ENCODE measurements at places on chromosomes 2 and 18.

- no peak for DNase-seq
Measured at GRCh38 chr2:170362313-170362870, 184.4 kb downstream of the MYO3B start.

DNA sequence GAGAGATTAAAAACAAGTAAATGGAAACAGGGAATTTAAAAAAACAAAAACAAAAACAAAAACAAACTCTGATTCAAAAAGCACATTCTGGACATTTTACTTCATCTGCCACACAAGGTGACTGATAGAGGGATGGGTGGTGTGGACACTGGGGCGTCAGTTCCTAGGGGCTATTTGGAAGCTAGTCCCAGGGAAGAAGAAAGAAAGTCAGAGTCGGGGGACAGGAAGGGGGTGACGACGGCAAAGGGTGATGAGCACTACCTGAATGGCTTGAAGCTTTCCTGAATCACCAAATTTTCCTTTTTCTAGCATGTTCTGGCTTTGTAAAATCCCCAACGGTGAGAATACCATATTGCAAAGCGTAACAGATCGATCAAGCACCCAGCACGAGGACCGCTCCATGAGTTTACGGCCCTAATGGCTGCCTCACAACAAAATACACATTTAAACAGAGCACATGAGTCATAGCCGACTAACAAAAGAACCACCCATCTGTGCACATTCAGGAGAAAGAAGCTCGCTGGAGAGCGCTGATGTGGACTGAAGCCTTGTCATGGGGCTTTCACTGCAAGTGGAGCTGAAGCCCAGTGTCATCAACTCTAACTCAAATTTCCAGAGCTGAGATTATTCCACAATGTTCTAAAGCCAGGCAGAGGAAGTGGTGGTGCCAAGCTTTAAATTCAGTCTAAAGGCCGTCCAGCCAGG, 178.9 kb downstream of the LNPK start:
- DNase-seq, result peak; percentile 53

DNA sequence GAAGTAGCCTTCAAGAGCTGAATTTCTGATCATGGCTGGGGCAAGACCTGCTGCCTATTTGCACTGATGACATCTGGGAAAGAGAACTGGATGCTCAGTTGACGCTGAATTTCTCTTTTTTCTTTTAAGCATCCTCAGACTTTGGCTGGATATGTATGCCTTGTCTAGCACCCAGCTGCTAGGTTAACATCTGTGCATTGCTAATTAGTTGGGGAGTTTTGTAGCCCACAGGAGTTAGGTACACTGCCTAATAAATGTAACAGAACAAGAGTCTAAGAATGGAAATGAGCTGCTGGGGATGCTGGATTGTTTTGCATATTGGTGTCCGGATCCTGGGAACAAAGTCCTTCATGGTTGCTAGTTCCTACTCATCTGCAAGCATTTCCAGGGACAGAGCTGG, 40.9 kb upstream of the STPG4 start:
- no peak for DNase-seq

DNA sequence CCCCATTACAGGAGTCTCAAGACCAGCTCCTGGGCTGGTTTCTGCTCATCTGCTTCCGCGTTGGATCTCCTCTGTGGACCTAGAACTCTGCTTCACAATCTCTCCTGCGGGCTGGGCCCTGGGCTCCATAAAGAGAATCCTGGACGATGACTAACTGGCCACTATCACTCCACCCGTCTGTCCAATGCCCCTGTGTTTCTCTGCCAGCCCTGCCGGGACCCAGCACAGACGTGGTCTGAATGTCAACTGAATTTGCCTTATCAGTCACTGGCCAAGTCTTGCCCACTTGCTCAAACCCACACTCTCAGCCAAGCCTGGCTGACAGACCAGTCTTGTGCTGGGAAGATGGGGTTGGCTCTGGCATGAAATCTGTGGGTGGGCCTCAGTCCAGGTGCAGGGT, 17.4 kb downstream of the KIF3C start:
- no peak for DNase-seq

GRCh38 chr2:129849559-129850160, 129.8 kb upstream of the RAB6C start:
- DNase-seq, result peak; percentile 3

DNA sequence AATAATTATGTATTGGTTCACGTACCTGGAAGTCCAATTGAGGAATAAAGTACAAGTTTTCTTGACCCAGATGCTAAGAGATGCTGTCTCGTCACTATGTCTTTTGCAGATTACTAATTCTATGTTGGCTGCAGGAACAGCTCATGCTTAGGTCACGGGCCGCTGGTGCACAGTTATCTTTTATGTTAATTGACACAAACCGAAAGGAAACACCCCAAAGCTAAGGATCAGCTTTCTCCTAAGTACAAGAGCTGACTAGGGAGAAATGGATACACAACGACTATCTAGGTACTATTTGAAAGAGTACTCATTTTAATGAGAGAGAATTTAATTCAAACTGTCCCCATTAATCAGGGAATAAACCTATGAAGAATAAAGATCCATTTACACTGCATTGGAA, 217.7 kb upstream of the SLC35G4 start:
- no peak for DNase-seq

DNA sequence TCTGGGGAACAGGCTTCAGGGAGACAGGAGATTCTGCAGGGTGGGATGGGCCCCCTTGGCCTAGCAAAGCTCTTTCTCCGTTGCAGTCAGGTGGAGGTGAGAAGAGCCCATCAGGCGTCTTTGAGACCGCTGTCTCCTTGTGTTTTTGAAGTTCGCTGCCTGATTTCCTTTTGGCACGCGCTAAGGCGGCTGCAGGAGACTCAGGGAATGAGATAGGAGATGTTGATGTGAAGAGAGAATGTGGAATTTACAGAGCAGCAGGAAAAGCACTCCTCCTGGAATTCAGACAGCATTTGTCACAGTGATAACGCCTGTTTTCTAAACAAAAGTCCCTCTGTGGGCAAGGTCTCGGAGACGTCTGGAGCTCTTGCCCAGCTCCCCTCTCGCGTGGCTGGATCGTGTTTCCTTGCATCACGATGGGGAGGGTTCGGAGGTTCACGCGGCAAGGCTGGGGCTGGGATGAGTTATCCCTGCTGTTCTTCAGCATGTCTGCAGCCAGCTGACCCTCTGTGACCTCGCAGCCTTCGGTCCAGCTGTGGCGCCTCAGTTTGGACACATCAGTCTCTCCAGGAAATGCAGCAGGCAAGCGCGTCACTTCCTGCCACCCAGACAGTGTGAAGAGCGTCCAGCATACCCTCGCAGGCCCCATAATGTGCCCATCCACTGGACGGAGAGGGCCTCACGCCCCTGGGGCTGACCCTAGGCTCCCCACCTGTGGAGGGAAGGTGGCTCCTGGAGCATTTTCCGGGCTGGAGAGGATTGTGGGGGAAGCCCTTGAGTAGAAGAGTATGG, 30.2 kb downstream of the GLI2 start:
- no peak for DNase-seq

DNA sequence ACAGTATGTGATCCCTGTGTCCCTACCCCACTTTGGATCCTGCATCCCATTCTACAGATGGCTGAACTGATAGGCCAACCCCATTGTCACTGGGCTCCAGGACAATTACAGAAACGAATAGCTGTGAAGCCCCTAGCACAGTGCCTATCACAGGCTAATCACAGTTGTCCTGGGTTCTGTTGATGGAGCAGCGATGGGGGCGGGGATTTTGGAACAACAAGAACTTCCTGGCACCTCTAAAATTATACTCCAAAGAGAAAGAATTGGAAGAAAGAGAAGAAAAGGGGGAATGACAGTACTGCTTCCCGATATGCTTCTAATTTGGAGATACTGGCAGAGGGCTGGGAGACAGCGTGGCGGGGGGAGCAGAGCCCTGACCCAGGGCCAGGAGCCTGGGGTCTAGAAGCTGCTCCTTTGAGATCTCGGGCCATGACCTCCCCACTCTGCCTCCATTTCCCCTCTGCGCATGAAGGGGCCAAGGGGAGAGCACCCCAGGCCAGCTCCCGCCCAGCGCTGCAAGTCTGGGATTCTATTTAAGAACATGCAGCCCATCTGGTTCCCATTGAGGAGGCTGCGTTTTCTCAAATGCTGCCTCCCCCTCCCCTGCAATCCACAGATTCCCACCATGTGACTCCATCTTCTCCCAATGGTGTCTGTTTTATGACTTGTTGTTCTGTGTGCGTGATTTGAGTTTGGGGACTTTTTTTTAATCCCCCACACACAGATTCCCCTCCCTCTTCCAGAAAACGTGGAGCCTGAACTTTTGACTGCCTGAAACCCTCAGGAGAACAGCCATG, 202.7 kb downstream of the CYP26B1 start:
- no peak for DNase-seq

- no peak for DNase-seq
Measured at GRCh38 chr2:241254904-241255351, 60.5 kb downstream of the HDLBP start.

- DNase-seq, result no peak
Measured at GRCh38 chr2:46964835-46965560, 49.4 kb upstream of the MCFD2 start.

GRCh38 chr2:37982147-37982582, 57.1 kb downstream of the RMDN2 start:
- peak; percentile 78 for DNase-seq

DNA sequence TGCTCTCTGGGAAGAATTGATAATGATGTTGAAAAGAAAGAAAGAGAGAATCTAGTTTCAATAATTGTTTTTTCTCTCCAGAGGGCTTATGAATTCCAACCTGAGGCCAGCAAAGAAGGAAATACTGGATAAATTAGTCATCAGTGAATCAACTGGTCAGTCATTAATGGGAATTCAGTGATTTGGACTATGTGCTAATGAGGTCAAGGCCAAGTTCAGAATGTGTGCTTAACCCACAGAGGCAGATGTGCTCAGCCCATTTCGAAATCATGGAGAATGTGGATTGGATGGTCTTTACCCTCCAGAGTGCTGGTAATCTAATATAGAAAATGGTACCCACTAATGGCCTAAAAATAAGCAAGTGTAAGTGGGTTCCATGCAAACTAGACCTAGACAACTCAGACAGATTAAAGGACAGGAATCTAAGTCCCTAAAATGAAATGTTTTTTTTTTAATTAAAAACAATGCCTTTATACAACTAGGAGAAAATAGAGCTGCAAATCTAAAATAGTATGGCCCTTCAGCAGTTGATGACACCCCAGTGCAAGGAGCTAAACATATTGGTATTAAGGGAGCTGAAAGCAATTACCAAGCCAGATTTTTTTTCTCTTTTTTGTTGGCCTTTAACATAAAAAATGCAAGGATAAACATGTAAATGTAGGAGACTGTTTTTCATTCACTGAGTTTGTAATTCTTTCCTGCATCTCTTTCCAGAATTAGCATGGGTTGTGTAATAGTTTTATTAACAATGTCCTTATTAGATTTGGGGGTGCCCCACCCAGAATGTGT, 296.9 kb downstream of the SATB2 start:
- no peak for DNase-seq

DNA sequence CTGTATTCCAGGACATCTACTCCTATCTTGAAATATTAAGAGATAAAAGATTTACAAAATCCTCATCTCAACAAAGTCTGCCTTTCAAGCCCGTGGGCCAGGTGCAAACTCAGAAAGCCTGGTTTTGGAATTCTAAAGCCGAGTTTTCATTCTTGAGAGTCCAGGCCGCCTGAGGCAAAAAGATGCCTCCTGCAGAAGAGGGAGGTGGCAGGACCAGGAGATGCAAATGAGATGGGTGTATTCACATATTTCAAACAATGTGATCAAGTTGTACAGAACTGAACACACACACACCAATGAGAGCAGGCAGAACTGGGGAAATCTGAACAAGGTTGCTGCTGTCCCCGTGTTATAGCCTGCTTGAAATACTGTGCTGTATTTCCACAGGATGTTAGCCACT, 7.7 kb upstream of the HS6ST1 start:
- DNase-seq, result no peak

DNA sequence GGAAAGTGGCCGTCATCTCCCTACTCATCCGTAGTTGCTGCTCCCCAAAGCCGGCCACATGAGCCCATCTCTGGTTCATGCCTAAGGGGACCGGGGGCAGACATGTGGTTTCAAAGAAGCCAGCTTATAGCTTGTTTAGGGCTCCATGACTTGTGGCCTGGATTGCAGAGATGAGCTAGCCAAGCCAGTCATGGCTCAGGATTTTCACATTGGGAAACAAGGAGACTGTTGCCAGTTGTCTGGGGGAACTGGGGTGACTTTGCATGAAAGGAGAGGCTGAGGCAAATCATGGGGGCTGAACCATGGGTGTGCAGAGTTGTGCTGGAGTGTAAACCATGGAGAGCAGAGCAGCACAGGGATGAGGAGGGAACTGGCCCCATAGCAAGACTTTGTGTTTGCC, 183.0 kb upstream of the APCDD1 start:
- no peak for DNase-seq

DNA sequence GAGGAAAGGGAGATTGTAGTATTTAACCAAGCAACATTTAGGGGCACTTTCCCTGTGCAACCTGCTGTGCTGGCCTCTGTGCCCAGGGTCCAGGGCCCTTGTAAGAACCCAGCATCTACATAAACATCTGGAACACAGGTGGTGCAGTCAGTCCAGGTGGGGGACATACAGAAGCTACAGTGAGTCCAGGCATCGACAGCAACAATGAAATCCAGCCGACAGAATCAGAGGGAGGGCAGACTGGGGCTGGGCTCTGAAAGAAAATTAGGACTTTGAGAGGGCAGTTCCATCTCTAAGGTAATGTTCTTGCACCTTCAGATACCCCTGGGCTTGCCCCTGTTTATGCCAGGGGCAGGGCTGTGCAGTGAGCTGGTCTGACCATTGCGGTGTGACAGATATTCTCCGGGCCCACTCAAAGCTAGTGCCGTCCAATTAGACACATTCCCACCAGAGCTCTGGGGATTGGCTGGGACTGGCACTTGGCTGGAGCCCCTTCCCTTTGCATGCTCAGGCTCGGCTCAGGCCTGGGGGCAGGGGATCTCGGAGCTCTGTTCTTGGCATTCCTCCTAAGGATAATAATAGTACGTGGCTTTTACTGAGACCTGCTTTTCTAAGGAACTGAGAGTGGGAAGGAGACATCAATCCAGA, 5.4 kb downstream of the LBH start:
- DNase-seq, result no peak

- DNase-seq, result no peak
Measured at GRCh38 chr2:218733171-218734021, 22.8 kb downstream of the TTLL4 start.

DNA sequence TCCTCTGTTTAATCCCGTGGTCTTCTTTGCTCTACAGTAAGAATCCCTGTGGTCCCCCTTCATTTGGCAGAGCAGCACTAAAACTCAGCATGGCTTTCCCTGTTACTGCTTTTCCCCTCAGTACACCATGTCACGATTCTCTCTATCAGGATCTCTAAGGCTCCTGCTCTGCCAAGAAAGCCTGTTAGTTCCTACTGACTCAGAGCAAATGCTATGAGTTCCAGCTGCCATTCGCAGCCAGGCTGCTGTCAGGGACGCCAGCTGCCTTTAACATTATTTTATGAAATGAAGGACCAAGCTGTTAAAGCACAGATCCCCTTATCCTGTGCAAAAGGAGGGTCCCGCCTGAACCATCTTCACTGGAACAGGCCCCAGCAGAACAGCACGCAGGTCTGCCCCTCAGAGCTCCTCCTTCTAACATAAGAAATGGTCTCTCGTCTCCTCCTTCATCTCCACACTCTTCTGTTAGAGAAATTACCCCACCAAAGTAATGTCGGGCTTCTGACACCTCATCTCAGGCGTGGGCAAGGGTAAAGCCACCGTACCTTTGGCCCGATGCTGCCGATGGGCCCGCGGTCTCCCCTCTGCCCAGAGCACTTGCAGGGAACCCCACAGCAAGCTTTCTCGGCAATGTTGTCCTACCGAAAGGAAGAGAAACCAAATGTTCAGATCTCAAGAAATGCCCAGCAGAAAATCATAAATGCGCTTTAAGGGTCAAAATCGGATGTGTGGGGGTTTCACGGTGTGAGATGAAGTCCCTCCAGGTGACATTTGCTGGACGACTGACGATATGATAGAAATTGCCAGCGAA, 52.6 kb downstream of the COL6A3 start:
- DNase-seq, result peak; percentile 44

Measured in NCI-H446 (cell line).